ENCODE measurements at places on chromosomes 3 and 15.
A peak's percentile ranks its signal among the peaks of the same experiment; 100 is the strongest.

DNA sequence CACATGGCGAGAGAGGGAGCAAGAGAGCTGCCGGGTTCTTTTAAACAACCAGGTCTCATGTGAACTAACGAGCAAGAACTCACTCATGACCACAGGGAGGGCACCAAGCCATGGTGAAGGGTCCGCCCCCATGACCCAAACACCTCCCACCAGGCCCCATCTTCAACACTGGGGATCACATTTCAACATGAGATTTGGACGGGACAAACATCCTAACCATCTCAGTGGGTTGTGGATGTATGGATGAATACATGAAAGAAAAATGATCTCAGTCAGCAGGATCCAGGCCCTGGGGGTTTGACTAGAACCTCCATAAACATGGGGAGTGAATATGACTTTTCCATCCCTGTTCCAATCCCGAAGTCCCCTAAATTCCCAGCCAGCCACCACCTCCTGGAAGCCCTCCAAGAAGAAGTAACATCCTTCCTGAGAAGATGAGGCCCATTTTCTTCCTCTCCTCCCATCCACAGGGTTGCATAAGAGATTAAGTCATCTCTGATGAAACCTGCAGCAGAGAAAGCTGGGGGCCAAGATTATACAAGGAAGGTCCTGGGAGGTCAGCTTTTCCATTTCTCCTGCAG is 9.5 kb downstream of the CAV3 start:
- DNase-seq = peak; percentile 25

- DNase-seq = no peak
Measured at GRCh38 chr3:23831517-23832394, 26.0 kb downstream of the UBE2E1 start.

GRCh38 chr3:131957980-131958379 is 76.8 kb downstream of the CPNE4 start:
- no peak for DNase-seq

GRCh38 chr15:69149803-69150202 is 10.6 kb upstream of the GLCE start:
- no peak for DNase-seq

GRCh38 chr15:39230205-39230907 is 350.5 kb upstream of the THBS1 start:
- no peak for DNase-seq

GRCh38 chr3:185549122-185549521 is 3.3 kb downstream of the LIPH start:
- peak; percentile 11 for DNase-seq

DNA sequence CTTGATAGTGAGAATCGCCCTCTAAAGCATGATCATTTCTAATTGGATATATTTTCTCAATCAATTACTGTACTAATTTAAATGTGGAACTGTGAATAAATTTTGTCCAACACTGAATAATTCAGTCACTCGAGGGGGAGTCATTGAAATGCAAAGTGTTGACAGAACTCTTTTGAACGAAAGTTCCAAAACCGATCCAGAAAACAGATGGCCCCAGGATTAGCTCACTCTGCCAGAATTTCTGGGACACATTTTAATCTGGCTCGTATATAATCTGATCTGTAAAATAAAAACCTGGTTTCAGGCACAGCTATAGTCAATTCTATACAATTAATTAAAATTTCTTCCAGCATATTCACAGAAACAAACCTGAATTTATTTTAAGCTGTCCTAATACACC is 580.4 kb downstream of the ROBO1 start:
- DNase-seq = no peak

- DNase-seq = no peak
Measured at GRCh38 chr3:111846039-111846438, 13.0 kb upstream of the PHLDB2 start.

GRCh38 chr3:157572559-157573270 is 69.5 kb upstream of the VEPH1 start:
- DNase-seq = peak; percentile 73

- DNase-seq = no peak
Measured at GRCh38 chr3:71436337-71436736, 147.2 kb downstream of the FOXP1 start.

DNA sequence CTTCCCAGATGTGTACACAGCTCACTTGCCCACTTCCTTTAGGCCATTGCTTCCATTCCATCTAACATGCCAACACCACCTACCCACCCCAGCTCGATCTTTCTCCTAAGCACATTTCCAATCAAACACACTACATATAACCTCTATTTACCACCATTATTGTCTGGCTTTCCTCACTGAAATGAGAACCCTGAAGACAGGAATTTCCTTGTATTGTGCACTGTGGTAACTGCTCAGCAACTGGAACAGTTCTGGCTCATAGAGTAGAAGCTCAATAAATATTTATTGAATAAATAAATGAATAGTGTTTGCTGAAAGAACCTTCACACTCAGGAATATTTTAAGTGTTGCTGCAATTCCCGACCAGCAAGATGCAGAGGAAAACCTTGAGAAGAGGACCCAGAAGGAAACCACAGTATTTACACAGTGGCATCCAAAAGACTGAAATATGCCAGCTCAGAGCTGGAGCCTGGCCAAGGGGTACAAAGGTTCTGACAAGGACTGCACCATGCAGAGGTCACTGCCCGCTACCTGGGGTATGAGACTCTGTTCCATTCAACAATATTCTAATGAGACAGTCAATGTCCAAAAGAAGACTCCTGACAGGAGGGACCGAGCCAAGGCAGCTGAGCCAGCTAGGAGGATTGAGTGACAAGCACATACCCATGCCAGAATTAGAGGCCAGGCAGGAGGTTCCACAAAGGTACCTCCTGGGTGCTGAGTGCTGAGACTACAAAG is 168.8 kb downstream of the NUP210 start:
- DNase-seq = no peak

DNA sequence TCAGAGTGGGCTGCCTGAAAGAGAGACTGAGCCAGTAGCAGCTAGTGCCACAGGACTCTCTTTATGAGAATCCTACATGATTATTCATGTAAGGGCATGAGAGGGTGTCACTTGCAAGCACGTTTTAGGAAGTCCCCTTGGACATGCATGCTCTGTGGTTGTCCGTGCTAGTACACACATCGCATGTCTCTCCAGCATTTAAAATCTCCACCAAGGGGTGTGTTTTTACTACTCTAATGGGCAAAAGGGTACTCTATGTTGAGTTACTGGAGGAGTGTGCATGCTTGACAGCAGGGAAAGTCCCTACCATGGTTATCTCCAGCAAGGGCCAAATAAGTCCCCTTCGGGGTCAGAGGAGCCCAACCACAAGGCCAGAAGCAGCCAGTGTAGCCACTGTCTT is 70.7 kb downstream of the DCLK3 start:
- peak; percentile 12 for DNase-seq

DNA sequence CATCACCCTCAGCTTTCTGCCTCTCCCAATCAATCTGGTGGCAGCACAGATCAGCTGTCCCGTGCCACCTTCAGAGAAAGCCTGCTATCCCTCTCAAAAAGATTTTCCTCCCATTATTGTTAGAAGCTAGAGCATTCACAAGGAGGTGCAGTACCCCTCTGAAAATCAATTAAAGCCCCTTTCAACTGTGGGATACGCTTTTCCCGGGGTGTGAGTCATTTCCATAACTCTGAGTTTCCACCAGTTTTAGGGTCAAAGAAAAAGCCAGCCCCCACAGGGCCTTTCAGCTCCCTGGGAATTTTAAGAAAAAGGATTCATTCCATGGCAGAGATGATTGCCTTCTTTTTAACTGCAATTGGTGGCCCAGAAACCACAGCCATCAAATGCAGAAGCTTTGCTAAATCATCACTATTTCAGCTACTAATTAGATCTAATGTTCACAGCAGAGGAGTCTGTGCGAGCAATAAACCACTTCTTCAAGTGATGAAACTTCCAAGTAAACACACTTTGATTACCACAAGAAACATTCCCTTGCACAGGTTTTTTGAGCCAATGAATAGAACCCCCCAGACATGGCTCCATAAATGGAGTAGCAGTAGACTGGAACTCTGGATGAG is 270.0 kb upstream of the TPRG1 start:
- DNase-seq = no peak

GRCh38 chr3:38247366-38248035 is 18.1 kb upstream of the SLC22A13 start:
- no peak for DNase-seq

DNA sequence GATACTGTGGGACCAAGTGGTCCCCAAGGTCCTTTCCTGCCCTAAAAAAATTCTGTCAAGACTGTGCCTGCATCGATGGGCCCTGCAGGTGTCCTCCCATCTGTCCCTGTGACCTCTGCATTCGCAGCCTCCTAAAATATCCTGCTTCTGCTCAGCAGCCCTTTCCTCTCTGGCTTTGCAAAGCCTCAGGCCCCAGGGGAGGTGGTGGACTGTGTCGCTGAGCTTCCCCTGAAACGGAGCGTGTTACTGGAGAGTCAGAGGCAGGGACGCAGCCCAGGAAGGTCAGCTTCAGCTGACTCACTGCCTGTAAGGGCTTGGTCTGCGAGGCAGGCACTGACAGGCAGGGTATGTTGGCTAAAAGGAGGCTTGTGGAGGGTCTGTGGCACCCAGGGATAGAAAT is 110.0 kb downstream of the RAB11A start:
- DNase-seq = no peak

GRCh38 chr15:53536479-53537120 is 222.9 kb downstream of the WDR72 start:
- DNase-seq = no peak

- DNase-seq = peak; percentile 3
Measured at GRCh38 chr3:157405457-157405856, 31.2 kb upstream of the PTX3 start.

DNA sequence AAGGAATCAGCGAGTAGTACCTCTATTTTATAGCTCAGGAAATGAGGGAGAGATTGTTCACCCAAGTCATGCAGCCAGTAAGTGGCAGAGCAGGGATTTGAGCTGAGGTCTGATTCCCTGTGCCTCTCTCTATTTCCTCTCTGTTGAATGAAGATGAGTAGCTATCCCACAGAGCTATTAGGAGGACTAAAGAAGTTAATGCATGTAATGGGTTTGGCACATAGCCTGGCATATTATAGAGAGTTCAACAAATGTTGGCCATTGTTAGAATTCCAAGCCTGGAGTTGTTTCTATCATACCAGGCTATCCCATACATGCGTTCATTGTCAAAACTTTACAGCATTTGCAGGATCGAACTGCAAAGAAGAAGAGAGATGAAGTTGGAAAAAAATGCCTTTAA is 21.8 kb upstream of the KLHL6 start:
- no peak for DNase-seq

- DNase-seq = no peak
Measured at GRCh38 chr3:42116466-42116865, 25.3 kb downstream of the TRAK1 start.

GRCh38 chr3:143831208-143831607 is 17.1 kb downstream of the SLC9A9 start:
- peak; percentile 55 for DNase-seq

DNA sequence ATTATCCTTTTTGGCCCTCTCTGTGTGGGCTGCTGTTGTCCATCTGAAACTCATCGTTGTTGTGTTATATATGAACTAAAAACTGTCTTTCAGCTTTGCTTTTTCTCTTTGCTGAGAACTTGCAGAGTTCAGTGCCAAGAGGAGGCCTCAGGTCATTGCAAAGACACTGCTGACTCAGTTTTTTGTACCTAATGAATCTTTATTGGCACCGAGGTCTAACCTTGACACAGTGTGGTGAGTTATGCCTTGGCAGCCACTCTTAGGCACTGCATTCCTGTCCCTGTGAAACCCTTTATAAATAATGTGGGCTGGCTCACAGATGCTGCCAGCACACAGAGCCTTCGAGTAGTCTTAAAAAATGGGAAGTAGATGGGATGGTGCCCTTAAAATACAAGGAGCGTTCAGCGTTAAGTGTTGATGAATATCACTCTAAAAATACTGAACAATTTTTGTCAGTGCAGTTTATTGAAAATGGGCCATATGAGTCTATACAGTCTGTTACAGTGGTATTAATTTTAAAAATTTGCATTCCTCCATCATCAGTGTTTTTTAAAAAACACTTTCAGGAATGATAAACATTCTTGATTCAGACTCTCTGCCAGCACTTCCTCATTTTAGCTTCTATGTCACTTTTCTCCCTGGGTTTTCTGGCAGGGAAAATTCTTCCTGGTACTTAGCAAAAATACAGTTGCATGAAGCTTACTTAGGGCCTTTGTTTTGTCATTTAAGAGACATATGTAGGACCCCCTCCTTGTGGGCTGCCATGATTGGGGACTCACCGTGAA is 234.1 kb downstream of the CACNA2D3 start:
- no peak for DNase-seq

- DNase-seq = no peak
Measured at GRCh38 chr3:188940573-188940932, 231.2 kb upstream of the TPRG1 start.

GRCh38 chr15:80403712-80404056 is 498 bp upstream of the ARNT2 start:
- DNase-seq = no peak

GRCh38 chr3:59978979-59979378 is 929.2 kb upstream of the CFAP20DC start:
- DNase-seq = no peak
